Stomach (tissue), 19 donors: ENCODE measurements at places on chromosomes 16 and 17. TPM values are rescaled to one million over a fixed set of nuclear protein-coding genes. Genes with fewer than 3 reads are reported as not detected.

Gene MAPT
- 2.2 TPM for total RNA-seq

DNA sequence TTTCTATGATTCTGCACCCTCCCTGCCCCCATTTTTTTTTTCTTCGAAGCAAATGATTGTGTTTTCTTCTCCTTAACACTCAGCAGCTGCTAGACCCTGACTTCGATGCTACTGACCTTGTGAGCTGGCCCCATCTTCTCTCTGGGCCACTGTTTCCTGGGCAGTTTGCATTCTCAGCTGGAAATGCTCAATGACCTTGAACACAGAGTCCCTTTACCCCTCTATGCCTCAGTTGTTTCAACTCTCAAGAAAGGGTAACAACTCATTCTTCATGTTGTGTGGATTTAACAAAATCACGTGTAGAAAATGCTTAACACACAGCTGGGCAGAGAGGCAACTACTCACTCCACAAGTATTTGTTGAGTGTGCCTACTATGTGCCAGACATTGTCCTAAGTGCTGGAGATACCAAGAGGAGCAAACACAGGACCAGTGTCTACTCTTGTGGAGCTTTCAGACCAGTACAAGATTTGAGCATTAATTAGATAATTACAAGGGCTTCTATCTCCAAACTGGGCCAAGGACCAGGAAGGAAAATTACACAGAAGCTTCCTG is 66.2 kb downstream of the IQCK start:
- DNase-seq, result no peak
- H3K27me3 ChIP-seq, result no peaks in the 10 kb centered on the region
- H3K4me3 ChIP-seq, result no peak overlapping the region
- no peaks in the 10 kb centered on the region for H3K36me3 ChIP-seq
- H3K27ac ChIP-seq, result no peak overlapping the region

DNA sequence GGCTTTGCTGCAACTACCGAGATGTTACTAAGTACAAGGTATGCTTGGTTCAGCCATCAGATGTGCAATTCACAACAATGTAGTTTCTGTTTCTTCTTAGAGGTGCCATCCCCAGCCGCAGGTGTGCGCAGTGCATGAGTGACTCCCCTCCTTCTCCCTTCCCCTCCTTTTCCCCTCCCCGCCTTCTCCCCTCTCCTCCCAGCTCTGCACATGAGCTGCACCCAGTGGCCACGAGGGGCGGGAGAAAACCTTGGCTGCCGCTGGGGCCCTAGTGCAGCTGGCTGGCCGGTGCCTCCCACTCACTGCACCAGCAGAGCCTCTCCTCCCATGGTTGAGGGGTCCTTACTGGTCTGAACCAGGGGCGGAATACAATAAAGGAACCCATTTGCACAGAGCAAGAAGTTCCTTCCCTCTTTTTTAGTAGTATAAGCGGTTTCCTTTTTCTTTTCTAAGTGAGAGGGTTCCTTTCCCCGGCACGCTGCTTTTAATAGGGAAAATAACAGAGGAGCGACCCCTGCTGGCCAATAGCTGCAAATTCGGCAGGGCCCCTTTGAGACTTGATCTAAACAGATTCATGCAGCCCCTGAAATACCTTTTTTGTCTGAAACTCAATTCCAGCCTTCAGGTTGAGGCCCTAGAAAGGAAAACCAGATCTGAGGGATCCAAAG is 7.8 kb upstream of the CCL15 start:
- H3K4me3 ChIP-seq, result no peak overlapping the region
- H3K27me3 ChIP-seq, result no peaks in the 10 kb centered on the region
- H3K4me1 ChIP-seq, result no peaks in the 10 kb centered on the region

- DNase-seq, result no peak
- H3K4me3 ChIP-seq, result no peak overlapping the region
- H3K27me3 ChIP-seq, result peaks cover 90% of the 10 kb centered on the region
- H3K36me3 ChIP-seq, result no peaks in the 10 kb centered on the region
- H3K27ac ChIP-seq, result no peak overlapping the region
Measured at GRCh38 chr17:79205688-79206205, 131.1 kb downstream of the ENGASE start.
